CD14-positive monocyte (primary cell): ENCODE measurements at places on chromosomes 5 and 9. TPM values are rescaled to one million over a fixed set of nuclear protein-coding genes. Genes with fewer than 3 reads are reported as not detected.

DNA sequence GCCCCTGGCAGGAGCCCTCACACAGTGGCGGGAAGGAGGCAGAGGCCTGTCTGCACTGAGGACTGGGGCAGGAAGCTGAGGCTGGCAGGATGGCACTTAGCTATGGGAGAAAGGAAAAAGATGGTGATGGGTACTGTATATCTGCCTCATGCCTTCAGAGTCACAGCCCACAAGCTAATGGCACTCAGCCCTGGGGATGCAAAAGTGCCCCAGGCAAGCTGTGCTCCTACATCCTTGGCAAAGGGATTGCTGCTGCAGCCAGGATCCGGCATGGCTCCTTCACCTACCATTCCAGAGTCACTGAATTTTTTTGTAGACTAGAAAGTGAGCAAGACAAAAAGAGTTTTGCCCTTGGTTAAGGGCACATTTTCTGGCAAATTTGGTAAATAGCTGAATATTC lies 8.7 kb downstream of the ACSL6 start:
- DNase-seq = no peak

RALGPS1 gene
- polyA plus RNA-seq = 1.3 TPM

OCLN gene
- not detected for polyA plus RNA-seq

DNA sequence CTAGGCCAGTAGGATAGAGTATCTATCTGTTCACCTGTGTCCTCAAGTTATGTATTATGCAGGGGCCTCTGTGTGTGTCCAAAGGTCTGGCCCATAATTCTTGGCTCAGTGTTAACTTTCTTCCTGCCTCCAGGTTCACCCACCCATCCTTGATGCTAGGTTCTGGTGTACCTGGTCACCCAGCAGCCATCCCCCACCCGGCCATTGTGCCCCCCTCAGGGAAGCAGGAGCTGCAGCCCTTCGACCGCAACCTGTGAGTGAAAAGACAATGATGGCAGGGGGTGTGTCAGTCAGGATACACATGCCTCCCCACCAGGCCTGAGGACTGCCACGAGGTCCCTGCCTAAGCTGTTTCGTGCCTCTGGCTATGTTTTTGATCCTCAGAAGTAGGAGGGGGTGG lies 27.6 kb downstream of the TCF7 start:
- no peak for DNase-seq

TMEM38B gene
- polyA plus RNA-seq = 14.8 TPM

CCL21 gene
- not detected in 2 replicates for polyA plus RNA-seq

- no peak for DNase-seq
Observed at GRCh38 chr5:149489605-149490037, 61.6 kb downstream of the CSNK1A1 start.

AMBP gene
- not detected for polyA plus RNA-seq

NACC2 gene
- polyA plus RNA-seq = 8.1 TPM

DNA sequence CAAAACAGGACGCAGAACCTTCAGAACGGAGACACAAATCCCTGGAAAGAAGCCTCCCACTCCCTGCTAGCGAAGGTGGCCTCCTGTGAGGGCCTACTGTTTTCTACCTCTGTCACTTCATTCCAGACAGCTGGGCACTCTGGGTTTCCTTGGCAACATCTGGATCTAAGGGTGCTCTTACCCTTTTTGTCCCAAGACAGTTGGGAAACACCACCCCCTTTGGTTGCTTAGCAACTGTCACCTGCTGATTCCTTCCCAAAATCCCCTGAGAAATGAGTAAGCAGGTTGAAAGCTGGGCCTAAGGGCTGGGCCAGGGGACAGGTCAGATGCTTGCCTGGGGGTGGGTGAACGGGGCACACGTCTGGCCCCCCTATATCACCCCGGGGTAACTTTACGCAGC lies 29.4 kb downstream of the NANS start:
- no peak for DNase-seq

- DNase-seq = no peak
Observed at GRCh38 chr5:6708814-6709213, 4.4 kb upstream of the TENT4A start.

COL5A1 gene
- not detected for polyA plus RNA-seq

LRSAM1 gene
- polyA plus RNA-seq = 19.4 and 19.8 TPM in 2 replicates

- DNase-seq = no peak
Observed at GRCh38 chr5:8848997-8849594, 696.8 kb downstream of the SEMA5A start.

DNA sequence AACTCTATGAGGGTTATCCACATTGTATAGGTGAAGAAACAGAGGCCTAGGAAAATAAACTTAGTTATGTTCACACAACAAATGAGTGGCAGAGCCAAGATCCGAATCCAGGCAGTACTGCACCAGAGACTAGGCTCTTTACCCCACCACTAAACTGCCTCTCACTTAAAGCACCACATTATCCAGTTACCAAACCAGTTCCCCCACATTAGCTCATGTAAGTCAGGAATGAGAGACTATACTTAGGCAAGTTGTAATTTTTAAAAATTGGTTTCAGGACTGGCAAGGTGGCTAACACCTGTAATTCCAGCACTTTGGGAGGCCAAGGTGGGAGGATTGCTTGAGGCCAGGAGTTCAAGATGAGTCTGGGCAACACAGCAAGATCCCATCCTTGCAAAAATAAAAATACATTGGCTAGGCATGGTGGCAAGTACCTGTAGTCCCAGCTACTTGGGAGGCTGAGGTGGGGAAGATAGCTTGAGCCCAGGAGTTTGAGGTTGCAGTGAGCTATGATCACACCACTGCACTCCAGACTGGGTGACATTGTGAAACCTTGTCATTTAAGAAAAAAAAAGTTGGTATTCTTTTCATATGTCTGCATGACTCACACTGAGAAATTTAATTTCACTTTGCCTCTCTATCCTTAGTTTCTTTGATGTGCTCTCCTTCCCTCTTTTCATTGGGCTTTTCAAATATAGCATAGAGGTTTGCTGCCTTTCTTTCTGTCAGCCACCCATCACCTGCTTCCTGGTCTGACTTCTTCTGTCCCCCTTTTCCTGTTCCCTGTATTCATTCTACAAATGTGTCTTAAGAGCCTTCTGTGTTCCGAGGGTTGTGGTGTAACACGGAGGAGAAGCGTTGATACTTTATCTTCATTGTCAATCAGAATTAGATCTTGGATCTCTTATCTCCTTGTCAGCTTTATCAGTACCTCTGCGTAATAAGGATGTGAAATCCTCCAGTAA lies 64.7 kb downstream of the ERMP1 start:
- no peak for DNase-seq

DNA sequence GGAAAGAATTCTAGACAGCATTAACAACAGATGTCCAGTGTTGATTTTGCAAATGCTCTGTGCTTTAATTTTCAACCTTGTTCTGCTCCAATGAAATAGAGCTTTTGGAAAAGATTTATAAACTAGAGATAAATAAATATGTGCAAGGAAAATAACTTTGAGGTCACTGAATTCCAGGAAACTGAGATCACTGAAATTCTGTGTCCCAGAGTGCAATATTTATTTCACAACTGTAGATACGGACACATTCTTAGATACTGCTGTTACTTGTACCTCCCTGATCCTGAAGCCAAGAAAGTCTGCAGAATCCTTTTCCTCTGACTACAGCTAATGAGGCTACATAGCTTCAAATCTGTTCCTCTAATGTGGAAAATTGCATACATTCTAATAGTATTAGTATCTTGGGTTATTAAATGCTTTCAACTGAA lies 222.9 kb downstream of the DOCK8 start:
- no peak for DNase-seq

DNA sequence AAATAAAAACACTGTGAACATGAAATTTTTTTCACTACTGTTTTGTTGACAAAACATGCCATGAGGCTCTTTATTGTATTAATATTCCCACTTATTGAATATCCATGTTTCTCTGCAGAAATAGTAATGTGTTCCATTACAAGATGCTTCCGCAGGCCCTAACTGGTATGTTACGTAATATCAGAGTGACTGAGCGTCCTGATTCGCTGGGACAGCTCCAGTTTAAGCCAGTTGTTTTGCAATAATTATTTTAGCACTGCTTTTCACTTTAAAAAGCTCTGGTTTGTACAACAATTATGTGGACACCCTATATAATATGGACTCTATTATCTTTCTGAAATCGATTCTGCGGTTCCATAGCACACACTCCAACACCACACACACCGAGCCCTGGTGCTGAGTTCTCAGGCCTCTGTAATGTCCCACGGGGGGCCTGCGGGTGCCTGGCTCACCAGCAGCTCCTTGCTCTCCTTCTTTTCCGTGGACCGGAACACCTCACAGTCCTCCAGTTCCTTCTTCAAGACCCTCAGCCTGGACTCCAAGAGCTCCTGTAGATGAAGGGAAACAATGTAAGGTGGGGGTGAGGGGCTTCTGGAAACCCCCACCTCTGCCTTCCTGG lies 1.8 kb downstream of the TRIM7 start:
- peak; percentile 58 for DNase-seq

DNA sequence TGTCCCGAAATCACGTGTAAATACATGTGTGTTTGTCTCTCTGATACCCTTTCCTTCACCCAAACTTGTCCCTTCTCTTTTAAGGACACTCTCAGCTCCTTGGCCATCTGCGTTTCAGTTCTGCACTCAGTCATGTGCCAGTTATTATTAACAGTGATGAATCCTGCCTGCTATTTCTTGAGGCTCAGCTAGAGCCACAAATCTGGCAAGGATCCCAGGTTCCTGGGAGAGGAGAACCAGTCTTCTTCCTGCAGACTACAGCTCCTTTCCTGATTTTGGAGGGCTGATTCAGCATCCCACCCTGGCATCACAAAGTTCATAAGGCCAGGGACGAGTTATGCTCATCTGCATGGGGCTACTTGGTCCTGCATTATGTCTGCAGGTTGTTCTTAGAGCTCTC lies 5.6 kb downstream of the MAMDC2 start:
- DNase-seq = no peak

PDGFRB gene
- polyA plus RNA-seq = 0.64 and 0.99 TPM in 2 replicates

DNA sequence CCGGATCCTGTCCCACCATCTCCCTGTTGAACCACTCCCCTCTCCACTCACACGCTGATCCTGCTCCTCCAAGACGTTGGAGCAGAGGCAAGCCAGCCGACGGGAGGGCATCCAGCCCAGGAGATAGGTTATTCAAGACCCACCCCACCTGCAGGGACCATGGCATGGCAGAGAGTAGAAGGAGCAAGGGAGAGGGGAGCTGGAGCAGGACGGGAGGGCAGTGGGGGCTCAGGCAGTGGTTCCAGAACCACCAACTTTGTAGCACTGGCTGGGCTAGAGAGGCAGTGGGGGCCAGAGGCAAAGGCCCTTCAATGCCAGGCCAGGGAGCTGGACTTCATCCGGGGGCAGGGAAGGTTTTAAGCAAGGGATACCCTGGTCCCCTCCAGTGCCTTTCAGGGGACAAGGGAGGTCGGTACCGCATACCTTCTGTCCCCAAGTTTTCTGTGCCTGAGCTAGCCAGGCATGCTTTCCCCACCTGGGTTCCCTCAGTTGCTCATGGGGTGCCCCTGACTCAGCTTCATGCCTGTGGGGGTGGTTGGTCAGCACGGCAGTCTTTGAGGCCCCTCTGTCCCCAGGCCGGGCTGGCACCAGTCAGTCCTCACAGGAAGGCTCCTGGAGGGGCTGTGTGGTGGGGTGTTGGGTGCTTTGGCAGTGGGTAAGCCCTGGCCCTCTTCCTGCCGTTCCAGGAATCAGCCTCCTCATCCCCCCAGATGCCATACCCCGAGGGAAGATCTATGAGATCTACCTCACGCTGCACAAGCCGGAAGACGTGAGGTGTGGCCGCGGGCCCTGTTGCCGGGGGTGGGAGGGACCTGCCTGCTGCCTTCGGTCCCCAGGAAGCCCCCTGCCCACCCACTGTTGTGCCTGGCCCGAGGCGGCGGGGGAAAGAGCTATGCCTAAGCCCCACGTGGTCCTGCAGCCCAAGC lies 22.4 kb downstream of the HK3 start:
- DNase-seq = no peak

PCDHGB1 gene
- not detected for polyA plus RNA-seq

DNA sequence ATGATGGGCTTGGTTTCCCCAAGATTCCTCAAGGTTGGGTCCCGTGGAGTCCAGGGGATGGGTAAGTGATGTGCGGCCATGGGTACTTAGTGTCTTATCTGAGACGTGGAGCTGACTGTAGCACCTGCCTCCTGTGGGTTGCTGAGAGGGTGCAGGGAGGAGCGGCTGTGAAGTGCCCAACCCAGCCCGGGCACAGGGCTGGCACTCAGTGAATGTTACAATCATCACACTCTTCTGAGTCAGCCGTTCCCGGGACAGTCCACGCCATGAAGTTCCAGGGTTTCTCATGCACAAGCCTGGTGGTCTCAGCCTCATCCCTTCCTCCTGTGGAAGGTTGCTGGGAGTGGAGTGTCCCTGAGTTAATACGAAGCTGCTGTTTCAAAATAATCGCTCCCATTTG lies 29.1 kb downstream of the NTNG2 start:
- DNase-seq = no peak

SLC22A4 gene
- 13.0 TPM for polyA plus RNA-seq

FBXO10 gene
- polyA plus RNA-seq = not detected

GRCh38 chr5:206406-206805 lies 11.5 kb downstream of the CCDC127 start:
- DNase-seq = no peak
